ENCODE measurements at places on chromosomes 7 and 10. TPM values are rescaled to one million over a fixed set of nuclear protein-coding genes. Genes with fewer than 3 reads are reported as not detected.

Gene SRGN
- not detected for total RNA-seq

Gene SDHAF3
- 27.3 TPM for total RNA-seq

GRCh38 chr10:101736666-101737065 lies 39.2 kb downstream of the FGF8 start:
- no peak for DNase-seq

- DNase-seq, result no peak
Measured at GRCh38 chr10:69064762-69065328, 23.1 kb upstream of the SRGN start.

DNA sequence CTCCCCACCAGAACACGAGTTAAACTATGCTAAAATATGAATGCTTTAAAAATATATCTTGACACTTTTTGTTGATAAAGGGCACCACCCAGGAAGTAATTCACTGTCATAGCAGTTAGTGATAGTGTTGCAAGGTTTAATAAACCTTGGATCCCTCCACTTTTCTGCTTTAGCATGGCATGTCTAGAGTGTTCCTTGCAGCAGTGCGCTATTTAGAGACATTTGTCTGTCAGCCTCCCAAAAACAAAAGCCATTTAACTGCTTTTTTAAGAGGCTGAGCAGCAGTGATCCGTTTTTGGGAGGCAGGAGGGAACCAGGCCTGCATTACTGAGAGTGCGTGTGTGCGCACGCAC lies 69.6 kb upstream of the RAB11FIP2 start:
- DNase-seq, result no peak

DNA sequence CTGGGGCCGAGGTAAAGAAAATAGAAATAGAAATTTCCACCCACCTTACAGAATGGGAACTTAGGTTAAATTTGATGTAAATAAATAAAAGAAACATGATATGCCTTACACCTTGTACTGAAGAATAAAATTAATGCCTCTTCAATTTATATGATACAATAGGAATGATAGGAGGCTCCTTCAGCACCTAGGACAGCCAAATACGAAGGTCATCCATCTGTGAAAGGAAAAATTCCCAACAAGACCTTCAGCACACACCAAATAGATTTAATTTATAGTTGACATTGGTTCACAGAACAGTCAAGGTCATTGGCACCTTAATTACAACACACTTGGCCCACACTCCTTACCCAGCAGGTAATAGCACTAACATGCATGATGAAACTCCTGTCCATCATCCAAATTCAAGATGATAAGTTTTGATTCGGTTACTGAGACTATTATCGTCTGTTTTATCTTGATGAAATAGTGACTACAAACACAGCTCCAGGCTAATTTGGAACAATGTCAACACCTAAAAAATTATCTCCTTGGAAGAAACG lies 250.9 kb downstream of the SNX13 start:
- no peak for DNase-seq

DNA sequence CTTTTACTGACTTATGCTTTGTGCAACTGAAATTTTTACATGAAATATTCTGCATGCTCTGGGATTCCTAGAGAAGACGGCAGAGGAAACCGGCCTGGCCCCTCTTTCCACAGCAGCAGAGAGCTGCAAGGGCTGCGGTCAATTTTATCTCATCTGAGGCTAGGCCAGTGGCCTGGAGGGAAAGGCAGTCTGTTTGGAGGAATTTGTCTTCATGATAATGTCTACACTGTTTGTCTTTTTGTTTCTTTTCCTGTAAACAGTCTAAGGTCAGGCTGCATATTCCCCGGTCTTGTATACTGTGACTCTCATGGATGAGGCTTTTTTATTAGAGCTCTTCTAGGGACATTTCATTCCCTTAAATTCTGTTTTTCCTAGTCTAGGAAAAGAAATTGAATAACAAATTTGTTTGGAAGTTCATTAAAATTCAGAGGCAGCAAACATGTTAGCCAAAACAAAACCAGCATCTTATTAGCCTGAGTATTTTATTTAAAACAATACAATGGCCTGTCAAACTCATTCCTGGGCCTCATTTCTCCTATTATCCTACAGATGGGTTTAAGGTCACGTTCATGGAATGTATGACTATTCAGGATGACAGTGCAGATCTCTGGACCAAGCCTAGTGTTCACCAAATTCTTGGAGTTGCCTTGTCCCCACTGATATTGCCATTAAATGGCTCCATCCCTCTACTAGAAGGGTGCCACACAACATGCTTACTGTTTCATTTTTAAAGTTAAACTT lies 26.4 kb downstream of the LAMB4 start:
- DNase-seq, result no peak

DNA sequence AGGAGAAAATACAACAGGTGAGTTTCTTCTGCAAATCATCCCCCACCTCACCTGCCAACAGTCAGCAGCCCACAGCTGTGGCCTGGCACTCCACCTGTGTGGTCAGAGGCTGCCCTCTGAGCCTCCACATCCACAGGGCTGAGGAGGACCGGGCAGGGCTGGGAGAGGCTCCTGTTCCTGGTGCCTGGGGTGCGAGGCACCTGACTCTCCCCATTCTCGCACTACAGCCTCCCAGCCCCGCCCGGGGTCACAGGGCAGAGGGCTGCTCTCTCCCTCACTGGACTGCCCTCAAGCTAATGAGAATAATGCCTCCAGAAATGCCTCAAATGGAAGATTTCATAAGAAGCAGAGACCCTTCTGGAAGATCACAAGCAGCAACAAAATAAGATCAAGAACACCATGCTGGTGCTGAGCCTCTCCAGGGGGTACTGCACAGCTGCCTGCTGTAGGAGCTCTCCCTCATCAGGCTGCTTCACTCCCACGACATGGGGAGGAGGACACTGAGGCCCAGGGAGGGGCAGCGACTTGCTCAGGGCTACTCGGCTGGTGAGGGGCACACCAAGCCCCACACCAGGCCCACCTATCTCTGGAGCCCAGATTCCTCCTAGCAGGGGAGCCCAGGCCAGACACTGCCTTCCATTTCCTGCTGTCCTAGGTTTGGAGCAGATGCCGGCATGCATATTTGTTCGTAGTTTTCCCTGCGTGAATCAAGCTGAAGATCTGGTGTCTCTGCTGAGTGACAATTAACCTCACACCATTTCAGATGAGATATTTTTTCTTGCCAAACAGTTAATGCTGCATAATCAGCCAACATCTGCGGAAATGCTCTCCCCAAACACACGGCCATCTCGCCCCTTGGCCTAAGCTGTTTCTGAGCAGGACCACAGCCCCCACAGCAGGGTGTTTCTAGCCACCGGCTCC lies 76.5 kb downstream of the FAM53B start:
- DNase-seq, result no peak

- DNase-seq, result no peak
Measured at GRCh38 chr10:78559661-78560340, 509.0 kb upstream of the ZMIZ1 start.

GRCh38 chr7:154975984-154976383 lies 26.9 kb downstream of the PAXIP1 start:
- no peak for DNase-seq

Measured in neural crest cell (in vitro differentiated cells).